ENCODE measurements at places on chromosomes 3 and 15.

DNA sequence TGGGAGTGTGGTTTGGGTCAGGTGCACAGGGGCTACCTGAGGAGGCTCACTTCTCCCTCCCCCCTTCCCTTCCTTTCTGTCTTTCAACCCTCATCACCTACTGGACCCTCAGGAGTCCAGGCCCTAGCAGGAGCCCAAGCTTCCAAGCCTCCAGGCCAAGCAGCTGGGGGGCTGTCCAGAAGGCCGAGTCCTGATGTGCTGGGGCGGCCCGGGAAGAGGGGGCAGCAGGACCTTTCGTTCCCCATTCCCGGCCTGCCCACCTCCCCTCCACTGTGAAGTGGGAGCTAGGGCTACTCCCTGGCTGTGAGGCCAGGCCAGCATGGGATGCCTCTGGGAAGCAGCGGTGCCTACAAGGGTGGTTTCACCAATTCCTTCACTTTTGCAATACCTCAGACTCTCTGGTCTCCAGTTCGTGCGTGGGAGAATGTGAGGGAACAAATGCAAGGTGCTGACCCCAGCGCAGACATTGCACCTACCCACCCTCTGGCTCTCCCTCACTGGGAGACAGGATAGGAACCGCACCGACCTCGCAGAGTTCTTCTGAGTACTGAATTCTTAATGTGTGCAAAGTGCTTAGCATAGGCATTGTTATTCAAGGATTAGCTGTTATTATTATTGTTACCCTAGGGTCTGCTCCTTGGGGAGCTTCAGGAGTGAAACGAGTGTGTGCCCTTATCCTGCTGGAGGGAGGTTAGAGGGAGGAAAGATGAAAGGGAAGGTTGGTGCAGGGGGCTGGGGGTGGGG, 2.5 kb downstream of the EPHB3 start:
- no peak for DNase-seq

- no peak for DNase-seq
Measured at GRCh38 chr3:146823622-146824021, 218.5 kb upstream of the PLSCR5 start.

- no peak for DNase-seq
Measured at GRCh38 chr3:129622933-129623332, 16.5 kb upstream of the PLXND1 start.

DNA sequence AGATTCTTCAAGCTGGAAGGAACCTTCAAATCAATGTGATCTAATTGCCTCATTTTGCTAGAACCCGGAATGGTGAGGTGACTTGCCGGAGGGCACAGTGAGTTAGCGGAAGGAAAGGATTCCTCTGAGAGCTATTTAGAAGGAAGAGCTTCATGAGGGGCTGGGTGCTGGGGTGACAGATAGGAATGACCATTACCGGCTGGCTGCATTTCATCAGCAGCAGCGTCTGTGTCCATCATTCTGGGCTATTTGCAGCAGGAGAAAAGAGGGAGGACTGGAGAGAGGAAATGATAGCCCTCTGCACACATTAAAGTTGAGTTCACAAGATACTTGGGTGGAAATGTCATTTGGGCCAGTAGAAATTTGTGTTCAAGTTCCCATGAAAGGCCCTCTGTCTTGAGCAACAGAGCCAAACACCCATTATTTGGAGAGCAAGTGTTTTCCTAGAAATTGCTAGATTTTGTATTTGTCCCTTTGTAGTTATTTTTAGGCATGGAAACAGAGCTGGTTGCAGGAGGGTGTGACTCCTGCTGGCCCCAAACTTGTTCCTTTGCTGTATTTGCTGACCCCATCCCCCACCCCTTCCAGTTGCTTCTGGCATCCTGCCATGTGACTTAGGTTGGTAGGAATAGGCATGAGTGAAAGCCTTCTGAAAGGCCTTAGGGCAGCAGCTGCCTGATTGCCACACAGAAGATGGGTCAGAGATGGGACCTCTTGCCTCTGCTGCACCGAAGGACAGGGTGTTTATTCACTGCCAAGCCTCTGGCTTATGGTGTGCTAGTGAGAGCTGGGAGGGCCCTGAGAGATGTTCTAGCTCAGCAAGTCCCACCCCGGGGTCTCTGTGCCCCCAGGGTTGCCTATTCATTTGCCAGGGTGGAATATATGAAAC, 87.5 kb upstream of the PLXNA1 start:
- DNase-seq: no peak

GRCh38 chr3:1578124-1578806, 485.4 kb downstream of the CNTN6 start:
- DNase-seq: no peak

DNA sequence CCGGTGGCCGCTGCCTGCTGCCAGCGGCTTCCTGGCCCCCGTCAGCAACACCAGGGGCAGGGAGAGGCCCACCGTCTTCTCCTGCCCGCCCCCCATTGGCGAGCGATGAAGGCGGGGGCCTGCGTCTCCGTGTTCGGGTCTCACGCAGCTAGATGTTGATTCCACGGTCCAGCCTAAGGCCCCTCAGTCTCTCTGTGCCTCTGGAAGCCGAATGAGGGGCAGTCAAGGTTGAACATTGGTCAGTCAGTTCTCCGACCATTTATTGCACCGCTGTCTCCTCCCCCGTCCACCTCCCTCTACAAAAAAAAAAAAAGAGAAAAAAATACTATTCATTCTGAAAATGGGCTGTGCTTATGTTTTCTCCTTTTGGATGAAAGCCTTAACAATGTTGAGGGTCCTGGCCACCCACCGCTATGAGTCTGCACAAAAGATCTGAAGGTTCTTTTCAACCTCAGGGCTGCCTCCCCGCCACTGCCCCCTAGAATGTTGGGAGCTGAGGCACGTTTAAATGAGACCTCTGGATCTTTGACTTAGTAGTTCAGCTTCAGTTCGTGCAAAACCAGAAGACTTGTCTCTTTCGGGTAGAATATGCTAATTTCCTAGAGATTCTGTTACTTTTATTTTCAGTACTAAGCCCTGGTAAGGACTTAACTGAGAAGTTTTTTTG, 736 bp downstream of the IREB2 start:
- DNase-seq: peak; percentile 21

DNA sequence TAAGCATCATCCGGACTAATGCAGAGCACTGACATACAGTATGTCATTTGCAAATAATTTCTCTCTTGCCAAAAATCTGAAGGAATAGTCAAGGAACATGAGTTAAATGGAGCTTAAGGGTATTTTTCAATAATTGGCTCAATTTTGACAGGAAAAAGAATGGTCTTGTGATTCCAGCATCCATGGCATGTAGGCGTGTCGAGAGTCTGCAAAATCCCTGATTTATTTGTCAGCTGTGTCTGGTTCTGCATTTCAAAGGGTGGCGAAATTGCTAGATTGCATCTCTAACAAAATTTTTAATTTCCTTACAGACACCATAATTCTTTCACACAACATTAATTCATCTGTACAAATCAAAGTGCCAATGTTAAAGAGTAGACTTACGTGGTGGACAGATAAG, 65.4 kb upstream of the TBC1D23 start:
- no peak for DNase-seq

- peak; percentile 40 for DNase-seq
Measured at GRCh38 chr3:158918008-158918407, 116.2 kb downstream of the MFSD1 start.

DNA sequence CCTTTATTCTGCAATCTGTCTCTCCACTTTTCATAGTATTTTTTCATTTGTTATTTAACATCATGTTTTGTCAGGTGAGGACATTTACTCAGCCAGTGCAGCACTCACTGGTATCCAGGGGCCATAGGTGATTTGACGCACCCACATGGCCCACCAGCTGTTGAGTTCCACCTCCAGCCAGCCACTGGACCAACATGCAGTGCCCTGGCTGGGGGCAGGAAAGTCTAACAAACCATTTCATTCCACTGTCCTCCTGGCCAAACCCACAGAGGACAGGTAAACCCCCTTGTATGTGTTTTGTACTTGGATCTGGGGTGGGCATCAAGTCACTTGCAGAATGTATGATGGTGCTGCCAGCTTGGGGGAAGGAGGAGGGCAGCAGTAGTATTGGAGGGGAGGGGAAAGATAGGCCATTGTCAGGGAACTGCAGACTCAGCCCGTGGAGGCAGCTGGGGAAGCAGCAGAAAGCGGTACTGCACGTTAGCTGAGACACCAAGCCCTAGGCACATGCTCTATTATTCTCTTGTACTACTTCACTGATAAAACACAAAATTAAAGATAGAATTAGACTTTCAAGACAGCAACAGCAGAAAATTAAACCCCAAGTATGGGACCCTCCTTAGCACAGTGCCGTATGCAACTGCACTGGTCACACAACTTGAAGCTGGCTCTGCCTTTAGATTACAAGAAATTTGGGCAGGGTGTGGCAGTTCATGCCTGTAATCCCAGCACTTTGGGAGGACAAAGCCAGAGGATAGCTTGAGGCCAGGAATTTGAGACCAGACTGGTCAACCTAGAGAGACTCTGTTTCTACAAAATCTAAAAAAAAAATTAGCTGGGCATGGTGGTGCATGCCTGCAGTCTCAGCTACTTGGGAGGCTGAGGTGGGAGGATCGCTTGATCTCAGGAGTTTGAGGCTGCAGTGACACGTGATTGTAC, 15.4 kb upstream of the RPL24 start:
- no peak for DNase-seq

Data from activated CD4-positive, alpha-beta T cell treated with anti-CD3 and anti-CD28 coated beads, Interleukin-2, amount 50 U/mL, for 16 hours (primary cell).